CD4-positive, alpha-beta memory T cell (primary cell): ENCODE measurements at places on chromosomes 4 and X. TPM values are rescaled to one million over a fixed set of nuclear protein-coding genes. Genes with fewer than 3 reads are reported as not detected.

The RBM46 gene
- not detected for total RNA-seq

The UGT2B10 gene
- not detected for total RNA-seq

The TMPRSS11B gene
- not detected for total RNA-seq

The COX18 gene
- total RNA-seq = 14.4 TPM

The FAM13A gene
- 12.2 TPM for total RNA-seq

The FGG gene
- total RNA-seq = not detected

The EPHA5 gene
- not detected for total RNA-seq

The LAP3 gene
- 27.6 TPM for total RNA-seq

The REPS2 gene
- 0.69 TPM for total RNA-seq

The F9 gene
- total RNA-seq = not detected

The NHS gene
- 0.09 TPM for total RNA-seq

The DCX gene
- not detected for total RNA-seq

The SLC7A11 gene
- 0.93 TPM for total RNA-seq

The CSN1S1 gene
- total RNA-seq = not detected

The DEFB131A gene
- total RNA-seq = not detected

The MAGEC1 gene
- not detected for total RNA-seq
